ENCODE measurements at places on chromosomes 4 and X.

GRCh38 chrX:154409222-154409871 lies at the start of gene DNASE1L1:
Gene DNASE1L1, minus strand, starts transcription at chrX:154409254. Its CDS starts 3,686 bp downstream, at chrX:154405568.
- DNase-seq, result peak; percentile 83

DNA sequence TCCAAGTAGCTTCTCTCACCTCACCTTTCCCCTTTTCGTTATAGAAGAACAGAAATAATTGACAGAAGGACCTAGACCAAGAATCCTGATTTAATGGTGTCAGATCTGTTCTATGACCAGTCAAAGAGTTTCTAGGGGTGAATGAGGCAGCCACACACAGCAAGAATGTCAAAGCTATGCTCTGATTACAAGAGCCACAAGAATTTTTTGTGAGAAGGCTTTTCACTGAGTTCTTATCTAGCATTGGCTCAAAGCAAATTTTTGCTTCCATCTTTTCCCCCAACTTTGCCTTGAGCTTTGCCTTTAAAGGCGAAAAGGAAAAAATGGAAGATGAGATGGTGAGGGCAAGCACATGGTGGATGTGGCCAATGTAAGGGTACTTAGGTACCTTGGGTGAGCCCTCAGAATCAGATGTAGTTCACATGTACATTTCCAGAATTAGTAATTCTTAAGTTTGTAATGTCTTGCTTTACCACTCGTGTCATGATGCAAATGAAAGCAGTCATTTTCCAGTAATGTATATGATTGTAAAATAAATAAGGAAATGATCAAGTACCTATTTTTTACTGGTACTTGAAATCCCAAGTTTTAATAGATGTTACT lies 23.5 kb downstream of the FMR1 start:
- DNase-seq, result no peak

- DNase-seq, result peak; percentile 27
Observed at GRCh38 chr4:52038103-52038912, at the start of gene SGCB. Gene SGCB, minus strand, starts transcription at chr4:52038299. Its CDS starts 40 bp downstream, at chr4:52038259.

- peak; percentile 92 for DNase-seq
Observed at GRCh38 chrX:41009850-41010846, 75.1 kb upstream of the USP9X start.

DNA sequence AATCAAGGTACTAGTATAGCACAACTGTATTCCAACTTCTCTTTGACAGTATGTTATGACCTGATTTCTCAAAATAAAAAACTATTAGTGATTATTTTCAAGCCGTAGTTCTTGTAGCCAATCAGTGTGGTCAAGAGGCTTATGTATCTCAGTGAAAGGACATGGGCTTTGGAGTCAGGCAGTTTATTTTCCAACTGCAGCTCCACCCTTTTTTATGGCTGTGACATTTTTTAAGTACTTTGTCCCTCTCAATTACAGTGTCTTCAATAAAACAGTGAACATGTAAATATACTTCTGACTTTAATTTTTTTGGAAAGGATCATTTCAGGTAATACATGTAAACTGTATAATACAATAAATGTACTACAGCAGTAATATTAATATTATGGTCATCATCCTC lies 30.0 kb downstream of the HTN1 start:
- DNase-seq, result no peak

GRCh38 chr4:188417181-188417580 lies 277.9 kb downstream of the TRIML1 start:
- DNase-seq, result no peak

GRCh38 chrX:18424482-18425198 lies 768 bp upstream of the CDKL5 start:
- peak; percentile 71 for DNase-seq

DNA sequence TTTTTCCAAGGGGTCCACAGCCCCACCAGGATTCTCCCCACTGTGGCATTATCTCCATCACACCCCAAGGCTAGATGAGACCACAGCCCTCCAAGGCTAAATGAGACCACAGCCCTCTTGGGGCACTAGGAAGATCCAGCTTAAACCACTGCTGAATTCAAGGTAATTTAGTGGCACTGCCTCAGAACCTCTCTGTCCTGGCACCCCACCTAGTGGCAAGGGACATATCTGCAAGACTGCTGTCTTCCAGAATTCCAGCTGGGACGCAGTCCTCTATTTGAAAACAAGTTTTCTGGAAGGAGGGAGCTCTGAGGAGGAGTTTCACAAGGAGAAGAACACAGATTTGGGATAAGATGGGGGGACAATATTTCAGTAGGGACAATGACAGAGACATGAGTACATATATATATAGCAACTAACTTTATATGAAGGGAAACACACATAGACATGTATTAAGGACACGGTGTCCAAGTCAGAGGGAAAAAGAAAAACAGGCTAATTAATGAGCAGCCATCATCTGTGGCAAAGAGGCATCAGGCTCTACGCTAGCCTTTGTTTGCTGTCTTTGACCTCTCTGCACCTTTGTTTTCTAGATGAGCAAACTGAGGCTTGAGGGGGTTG lies 9.3 kb downstream of the CETN2 start:
- peak; percentile 45 for DNase-seq

DNA sequence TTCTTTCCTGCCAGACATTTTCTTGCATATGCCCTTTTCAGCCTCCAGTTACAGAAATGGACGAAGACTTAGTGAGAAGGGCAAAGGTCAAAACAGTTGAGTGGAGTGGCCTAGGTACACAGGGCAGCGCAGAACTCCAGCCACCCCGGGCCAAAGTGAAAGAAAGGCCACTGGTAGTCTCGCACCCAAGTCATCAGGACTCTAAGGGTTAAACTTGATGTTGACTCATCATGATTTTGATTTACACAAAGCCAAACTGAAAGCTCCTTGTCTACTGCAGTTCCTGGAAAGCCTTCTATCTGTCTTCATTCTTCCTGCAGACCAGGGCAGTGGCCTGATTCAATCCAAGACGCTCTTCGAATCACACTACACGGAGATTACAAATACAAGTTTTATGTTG lies 2.6 kb upstream of the IL13RA1 start:
- peak; percentile 30 for DNase-seq

- DNase-seq, result no peak
Observed at GRCh38 chr4:8002525-8003309, 63.1 kb upstream of the AFAP1 start.

DNA sequence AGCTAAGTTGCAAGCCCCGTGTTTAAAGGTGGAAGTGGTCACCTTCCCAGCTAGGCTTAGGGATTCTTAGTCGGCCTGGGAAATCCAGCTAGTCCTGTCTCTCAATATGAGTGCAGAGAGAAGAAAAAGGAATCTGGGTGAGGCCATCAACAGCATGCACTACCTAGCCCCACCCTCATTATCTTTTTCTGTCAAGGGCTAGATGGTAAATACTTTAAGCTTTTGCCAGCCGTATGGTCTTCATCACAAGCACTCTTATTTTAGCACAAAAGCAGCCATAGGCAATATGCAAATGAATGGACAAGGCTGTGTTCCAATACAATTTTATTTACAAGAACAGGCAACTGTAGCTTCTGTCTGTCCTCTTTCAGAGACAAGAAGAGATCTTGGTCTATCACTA lies 282.9 kb downstream of the ZNF674 start:
- DNase-seq, result no peak

- no peak for DNase-seq
Observed at GRCh38 chr4:124862261-124862660, 149.7 kb upstream of the ANKRD50 start.

DNA sequence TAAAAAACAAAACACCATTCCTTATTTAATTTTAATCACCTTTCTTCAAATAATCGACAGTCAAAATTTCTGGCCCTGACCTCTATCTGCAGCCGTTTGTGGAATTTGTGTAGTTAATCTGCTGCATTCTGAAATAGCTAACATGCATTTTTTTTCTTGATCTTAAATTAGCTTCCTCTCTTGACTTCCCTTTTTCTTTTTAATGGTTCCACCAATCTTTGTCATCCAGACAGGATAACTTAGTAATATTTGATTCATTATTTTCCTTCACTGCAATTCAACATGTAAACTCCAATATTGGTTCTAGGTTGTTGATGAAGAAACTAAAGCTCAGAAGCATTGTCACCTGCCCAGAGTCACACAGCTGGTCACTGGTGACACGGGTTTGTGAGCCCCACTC lies 77.3 kb downstream of the ARHGAP10 start:
- DNase-seq, result peak; percentile 74

- no peak for DNase-seq
Observed at GRCh38 chr4:151485541-151486131, 76.7 kb downstream of the FHIP1A start.

DNA sequence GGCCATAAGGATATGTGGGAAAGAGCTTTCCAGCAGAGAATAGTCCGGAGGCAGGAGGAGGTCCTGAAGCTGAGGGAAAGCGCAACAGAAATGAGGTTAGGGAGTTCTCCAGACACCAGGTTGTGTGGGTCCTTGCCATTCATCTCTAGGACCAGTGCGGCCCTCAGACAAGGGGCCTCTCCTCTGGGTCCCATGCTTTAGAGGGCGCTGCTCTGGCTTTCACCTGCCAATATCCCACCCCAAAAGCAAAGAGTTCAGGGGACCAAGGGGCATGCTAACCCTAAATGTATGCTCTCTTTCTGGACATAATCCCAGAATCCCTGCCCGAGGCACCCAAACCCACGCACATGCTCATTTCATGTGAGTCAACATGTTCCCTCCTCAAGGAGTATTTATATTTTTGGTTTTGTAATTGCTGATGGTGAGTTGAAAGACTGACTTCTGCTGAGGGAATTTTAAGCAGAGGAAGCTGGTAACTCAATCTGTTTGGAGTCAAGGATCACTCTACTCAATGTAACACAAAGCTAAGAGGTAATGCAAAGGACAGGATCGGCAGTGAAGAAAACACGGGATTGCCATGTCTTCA lies 14.8 kb downstream of the RPL34 start:
- DNase-seq, result no peak

- DNase-seq, result no peak
Observed at GRCh38 chrX:1449823-1450149, 2.9 kb downstream of the ASMTL start.

- DNase-seq, result peak; percentile 21
Observed at GRCh38 chr4:1628892-1629698, 55.0 kb downstream of the FAM53A start.

DNA sequence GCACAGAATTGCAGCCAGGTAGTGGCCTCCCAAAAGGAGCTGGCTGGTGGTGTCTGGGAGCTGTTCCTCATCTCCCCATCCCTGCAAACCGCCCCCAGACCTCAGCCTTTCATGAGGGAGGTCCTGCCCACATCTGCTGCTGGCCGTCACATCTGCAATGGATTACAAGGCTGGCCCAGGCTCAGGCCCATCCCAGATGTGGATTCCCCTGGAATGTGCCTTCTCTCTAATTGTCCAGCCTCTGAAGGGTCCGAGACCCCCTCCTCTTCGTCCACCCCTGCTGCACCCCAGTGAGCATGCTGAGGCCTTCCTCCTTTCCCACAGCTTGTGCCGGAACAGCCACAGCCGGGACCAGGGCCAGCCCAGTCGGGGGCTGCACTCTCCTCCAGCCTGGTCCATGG lies 115.0 kb upstream of the NALF2 start:
- no peak for DNase-seq

DNA sequence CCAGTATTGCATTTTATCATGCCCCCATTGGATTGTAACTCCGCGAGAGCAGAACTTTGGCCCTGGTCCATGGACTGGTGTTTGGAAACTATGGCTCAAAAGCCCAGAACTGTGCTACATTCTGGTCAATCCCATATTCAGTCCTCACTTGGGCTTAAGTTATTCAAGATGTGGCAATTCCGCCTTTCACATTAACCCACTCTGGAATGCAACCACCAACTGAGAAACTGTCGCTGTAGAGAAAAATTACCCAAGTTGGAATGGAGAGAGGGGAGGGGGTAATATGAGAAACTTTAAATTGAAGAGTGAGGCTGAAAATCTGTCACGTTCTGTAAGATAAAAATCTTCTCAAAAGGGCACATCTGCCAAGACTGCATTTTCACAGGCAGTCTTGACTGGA lies 189.6 kb upstream of the NHS start:
- no peak for DNase-seq

GRCh38 chr4:70196857-70197256 lies 1.3 kb downstream of the ODAM start:
- DNase-seq, result no peak

DNA sequence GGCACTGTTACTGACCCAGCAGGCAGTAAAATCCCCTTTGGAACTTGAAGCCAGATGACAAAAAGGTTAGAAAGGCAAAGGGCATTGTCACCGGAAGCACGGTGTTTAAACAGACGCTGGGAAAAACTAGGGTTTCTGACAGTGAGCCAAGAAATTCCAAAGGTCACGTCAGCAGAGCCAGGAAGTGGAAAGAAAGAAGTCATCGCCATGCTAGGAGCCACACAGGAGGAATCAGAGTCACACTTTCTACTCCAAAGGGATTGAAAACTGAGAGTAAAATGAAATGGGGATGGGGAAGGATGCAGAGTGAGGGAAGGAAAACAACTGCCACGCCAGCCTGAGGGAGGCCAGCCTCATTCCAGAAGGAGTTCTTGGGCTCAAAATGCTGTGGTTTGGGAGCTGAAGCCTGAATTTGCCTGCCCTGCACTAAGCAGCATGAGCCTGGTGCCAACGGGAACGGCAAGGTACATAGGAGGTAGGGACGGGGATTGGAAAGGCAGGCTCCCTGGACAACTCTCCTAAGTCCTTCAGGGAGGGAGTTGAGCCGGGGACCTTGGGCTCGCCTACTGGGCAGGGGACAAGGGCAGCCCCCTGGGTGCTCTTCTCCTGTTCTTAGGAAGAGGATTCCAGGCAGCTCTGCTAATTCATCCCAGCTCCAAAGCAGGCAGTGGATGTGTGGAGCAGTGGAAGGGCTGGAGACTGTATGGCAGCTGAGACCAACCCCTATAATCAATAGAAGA lies 66.8 kb downstream of the SOWAHB start:
- no peak for DNase-seq

DNA sequence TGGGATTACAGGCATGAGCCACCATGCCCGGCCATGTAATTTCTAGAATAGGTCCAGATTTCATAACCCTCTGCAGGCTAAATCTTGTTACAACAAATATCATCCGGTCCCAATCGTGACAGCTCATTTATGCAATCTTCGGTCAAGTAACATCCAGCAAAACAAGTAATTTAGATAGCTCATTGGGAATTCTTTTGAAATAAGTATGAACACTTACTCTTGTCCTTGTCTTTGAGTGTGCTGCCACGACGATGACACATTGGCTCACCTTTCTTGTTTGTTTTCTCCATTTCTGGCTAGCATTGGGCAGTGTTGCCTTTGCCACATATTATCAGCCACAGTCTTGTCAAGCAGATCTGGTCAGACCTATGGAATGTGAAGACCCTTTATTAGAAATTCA lies 92.0 kb downstream of the PHEX start:
- no peak for DNase-seq

DNA sequence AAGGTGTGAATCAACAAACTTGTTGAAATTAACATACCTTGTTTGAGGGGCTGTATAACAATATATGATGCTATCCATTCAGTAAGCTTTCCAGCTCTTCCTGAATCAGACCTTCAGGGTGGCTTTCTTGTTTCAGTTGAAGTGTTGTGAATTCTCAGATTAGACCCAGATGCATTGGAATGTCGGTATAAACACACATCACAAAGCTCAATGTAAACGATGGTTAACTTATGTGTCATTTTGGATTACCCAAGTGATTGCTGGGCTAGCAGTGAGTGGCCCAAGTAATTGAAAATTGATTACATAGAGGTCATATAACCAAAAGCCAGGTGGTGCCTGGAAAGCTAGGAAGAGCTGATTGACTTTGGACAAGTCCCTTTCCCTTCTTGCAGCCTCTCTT lies 115.0 kb downstream of the SHROOM4 start:
- DNase-seq, result no peak
